ENCODE measurements at places on chromosomes 5 and 9.

DNA sequence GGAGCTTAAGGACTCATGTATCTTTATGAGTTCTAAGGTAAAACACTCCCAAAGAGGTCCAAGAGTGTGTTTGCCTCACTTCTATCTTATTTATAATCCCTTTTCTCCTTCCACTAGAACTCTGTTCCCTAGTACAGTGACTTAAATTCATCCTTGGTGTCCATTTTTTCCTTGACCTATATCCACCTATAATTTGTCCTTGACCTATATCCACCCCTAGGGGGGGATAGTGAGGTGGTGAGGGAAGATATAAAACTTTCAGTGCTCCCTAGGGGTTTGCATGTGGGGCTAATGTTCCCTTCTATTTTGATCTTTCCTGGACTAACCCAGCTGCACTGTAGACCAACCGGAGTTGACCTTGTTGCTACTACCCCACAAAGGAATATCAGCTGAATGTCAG lies 83.5 kb upstream of the GNAQ start:
- no peak for DNase-seq
- no peak overlapping the region for H3K27ac ChIP-seq
- H3K4me1 ChIP-seq: peaks cover 4% of the 10 kb centered on the region
- H3K4me3 ChIP-seq: no peak overlapping the region
- no peaks in the 10 kb centered on the region for H3K36me3 ChIP-seq

DNA sequence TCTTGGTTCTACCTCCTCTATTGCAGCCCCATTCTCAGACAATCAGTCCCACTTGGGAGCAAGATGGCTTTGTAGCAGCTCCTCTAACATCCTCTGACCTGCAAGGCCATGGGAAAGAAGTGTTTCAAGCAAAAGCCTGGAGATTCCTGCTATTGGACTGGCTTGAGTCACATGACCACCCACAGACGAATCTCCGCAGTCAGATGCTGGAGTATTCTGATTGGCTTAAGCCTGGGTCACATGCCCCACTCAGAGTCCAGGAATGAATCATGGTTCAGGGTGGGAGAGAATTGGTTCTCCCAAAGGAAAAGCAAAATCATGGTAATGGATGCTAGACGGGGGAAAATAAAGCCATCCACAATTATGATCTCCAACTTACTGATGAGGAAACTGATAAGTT lies 22.6 kb upstream of the LMX1B start:
- no peak overlapping the region for H3K27ac ChIP-seq
- no peaks in the 10 kb centered on the region for H3K36me3 ChIP-seq
- no peaks in the 10 kb centered on the region for H3K4me1 ChIP-seq
- peaks cover 6% of the 10 kb centered on the region for H3K27me3 ChIP-seq
- DNase-seq: no peak

- no peaks in the 10 kb centered on the region for H3K36me3 ChIP-seq
- no peak overlapping the region for H3K4me3 ChIP-seq
- H3K27ac ChIP-seq: no peak overlapping the region
- H3K4me1 ChIP-seq: no peaks in the 10 kb centered on the region
These were observed 1.4 kb downstream of the FLT4 start for GRCh38 chr5:180647941-180648500.

- H3K36me3 ChIP-seq: 0 out of 2 replicates have a peak, but pooled peaks cover 4% of the 10 kb centered on the region
- no peak for DNase-seq
- no peak overlapping the region for H3K4me3 ChIP-seq
- no peak overlapping the region for H3K27ac ChIP-seq
- no peaks in the 10 kb centered on the region for H3K4me1 ChIP-seq
These were observed 214.5 kb downstream of the VPS13A start for GRCh38 chr9:77391834-77392233.

DNA sequence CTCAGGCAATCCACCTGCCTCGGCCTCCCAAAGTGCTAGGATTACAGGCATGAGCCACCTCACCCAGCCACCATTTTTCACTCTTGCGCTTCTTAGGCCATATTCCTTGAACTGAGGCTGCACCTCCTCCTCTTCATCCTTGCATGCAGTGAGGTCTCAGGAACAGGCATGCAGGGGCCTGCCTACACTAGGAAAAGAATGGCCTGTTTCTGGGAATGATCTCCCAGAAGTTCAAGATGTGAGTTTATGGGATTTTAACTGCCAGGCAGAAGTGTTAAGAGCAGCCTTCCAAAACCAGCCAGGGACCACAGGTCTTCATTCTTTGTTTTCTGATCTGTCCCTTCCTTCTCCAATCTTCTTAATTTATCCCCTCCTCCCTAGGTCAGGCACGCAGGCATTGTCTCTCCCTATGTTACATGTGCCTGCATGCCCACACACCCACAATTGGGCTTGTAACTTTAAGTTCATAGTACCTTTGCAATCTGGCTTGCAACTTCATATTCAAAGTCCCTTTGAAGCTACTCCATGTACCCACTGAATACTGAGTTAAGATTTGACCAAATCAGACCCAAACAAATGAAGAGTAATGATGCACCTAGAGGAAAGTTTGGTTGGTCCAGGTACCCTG lies 10.5 kb upstream of the HSPA4 start:
- H3K4me3 ChIP-seq: no peak overlapping the region
- peaks cover 19% of the 10 kb centered on the region for H3K4me1 ChIP-seq
- no peaks in the 10 kb centered on the region for H3K27me3 ChIP-seq
- no peak for DNase-seq

- DNase-seq: no peak
- H3K27ac ChIP-seq: peak overlapping the region; percentile 58
- peaks cover 19% of the 10 kb centered on the region for H3K4me1 ChIP-seq
- H3K36me3 ChIP-seq: peaks cover 27% of the 10 kb centered on the region
- no peak overlapping the region for H3K4me3 ChIP-seq
- no peaks in the 10 kb centered on the region for H3K27me3 ChIP-seq
These were observed 74.3 kb downstream of the DCP2 start for GRCh38 chr5:113050721-113051382.

GRCh38 chr5:96655506-96655905 lies 6.7 kb upstream of the CAST start:
- peaks cover 67% of the 10 kb centered on the region for H3K4me1 ChIP-seq
- H3K4me3 ChIP-seq: no peak overlapping the region
- no peaks in the 10 kb centered on the region for H3K27me3 ChIP-seq
- peak overlapping the region; percentile 82 for H3K27ac ChIP-seq
- DNase-seq: no peak

DNA sequence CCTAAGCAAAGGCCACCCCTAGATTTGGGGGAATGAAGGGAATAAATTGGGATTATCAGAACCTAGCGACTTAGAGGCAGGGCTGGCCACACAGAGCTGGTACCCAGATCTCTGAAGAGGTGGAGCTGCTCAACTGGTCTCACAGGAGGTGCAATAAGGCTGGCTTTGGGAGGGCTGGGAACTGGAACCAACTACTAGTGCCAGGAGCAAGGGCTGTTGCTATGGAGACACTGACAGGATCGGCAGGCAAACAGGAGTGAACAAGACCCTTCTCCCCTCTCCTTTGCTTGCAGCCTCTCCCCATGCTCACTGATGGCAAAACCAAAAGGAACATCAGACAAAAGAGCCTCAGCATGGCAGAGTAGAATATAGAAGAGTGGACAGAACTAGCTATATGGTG lies 17.0 kb upstream of the WHRN start:
- no peak overlapping the region for H3K27ac ChIP-seq
- no peaks in the 10 kb centered on the region for H3K4me1 ChIP-seq
- no peak for DNase-seq
- H3K4me3 ChIP-seq: no peak overlapping the region
- no peaks in the 10 kb centered on the region for H3K27me3 ChIP-seq
- H3K36me3 ChIP-seq: no peaks in the 10 kb centered on the region

DNA sequence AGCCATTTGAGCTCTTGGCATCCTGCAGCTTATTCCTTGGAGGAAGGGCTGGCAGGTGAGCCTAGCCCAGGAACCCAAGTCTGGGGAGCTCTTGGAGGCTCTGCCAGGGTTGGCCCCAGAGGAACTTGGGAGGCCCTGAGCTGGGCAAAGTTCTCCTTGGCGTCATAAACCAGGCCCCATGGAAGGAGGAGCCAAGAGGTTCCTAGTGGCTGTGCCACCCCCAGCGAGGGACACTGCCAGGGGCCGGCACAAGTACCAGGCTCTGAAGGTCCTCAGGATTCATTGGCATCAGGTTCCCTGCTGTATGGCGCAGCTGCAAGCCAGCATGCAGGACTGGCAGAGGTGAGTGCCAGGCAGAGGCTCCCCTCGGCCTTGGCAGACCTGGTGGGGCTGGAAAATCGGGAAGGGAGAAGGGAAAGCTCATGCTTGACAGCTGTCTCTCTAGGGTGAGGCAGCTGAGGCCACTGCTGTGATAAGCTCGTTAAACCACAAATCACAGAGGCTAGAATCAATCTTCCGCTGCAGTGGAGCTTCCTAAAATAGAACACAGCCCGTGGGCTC lies 54.6 kb upstream of the SYNPO start:
- H3K4me1 ChIP-seq: no peaks in the 10 kb centered on the region
- peak; percentile 53 for DNase-seq
- no peaks in the 10 kb centered on the region for H3K36me3 ChIP-seq
- no peak overlapping the region for H3K4me3 ChIP-seq
- no peaks in the 10 kb centered on the region for H3K27me3 ChIP-seq

- H3K27ac ChIP-seq: no peak overlapping the region
- H3K4me1 ChIP-seq: peaks cover 6% of the 10 kb centered on the region
- H3K36me3 ChIP-seq: no peaks in the 10 kb centered on the region
These were observed 62.9 kb downstream of the GADD45G start for GRCh38 chr9:89667726-89668125.

GRCh38 chr5:30918171-30918570 lies 275.3 kb upstream of the CDH6 start:
- peaks cover 13% of the 10 kb centered on the region for H3K27me3 ChIP-seq
- no peaks in the 10 kb centered on the region for H3K36me3 ChIP-seq
- no peaks in the 10 kb centered on the region for H3K4me1 ChIP-seq

DNA sequence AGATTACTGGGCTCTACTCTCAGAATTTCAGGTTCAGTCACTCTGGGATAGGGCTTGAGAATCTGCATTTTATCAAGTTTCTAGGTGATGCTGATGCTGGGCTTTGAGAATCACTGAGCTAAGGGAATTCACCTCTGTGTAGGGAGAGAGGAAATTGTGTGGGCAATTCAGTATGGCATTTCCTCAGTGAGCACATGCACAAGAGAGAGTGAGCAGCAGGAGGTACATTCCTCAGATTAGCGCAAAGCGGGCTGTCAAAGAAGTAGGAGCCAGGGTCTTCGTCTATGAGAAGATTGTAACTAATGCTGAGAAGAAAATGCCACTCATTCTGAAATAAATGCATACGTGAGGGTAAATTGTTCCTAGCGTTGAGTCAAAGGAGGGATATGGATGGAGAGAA lies 175.9 kb downstream of the KIF4B start:
- no peaks in the 10 kb centered on the region for H3K36me3 ChIP-seq
- H3K27ac ChIP-seq: no peak overlapping the region
- no peaks in the 10 kb centered on the region for H3K27me3 ChIP-seq
- no peaks in the 10 kb centered on the region for H3K4me1 ChIP-seq
- H3K4me3 ChIP-seq: no peak overlapping the region
- DNase-seq: no peak

DNA sequence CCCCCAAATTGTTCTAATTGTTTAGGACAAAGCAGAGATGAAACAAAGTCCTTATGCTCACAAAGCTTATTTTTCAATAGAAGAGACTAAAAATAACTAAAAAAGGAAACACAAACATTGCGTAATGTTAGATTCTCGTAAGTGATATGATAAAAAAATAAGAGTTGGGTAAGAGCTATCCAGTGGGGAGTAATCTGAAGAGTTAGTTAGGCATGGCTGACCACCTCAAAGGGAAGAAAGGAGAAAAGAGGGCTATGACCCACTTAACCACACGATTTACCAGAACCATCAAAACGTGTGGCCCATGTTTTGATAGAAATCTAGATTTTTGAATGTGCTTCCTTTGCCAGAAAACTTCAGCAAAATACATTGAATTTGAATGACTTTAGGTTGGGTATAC lies 1296.8 kb upstream of the NUDT12 start:
- no peak overlapping the region for H3K27ac ChIP-seq
- no peak for DNase-seq

- H3K27me3 ChIP-seq: no peaks in the 10 kb centered on the region
- H3K4me3 ChIP-seq: no peak overlapping the region
- H3K27ac ChIP-seq: no peak overlapping the region
- H3K4me1 ChIP-seq: no peaks in the 10 kb centered on the region
- no peak for DNase-seq
These were observed 22.2 kb downstream of the MRPS30 start for GRCh38 chr5:44830951-44831350.

GRCh38 chr5:173196133-173196952 lies 38.7 kb downstream of the NKX2-5 start:
- no peak for DNase-seq
- no peaks in the 10 kb centered on the region for H3K36me3 ChIP-seq
- no peaks in the 10 kb centered on the region for H3K27me3 ChIP-seq
- no peaks in the 10 kb centered on the region for H3K4me1 ChIP-seq

DNA sequence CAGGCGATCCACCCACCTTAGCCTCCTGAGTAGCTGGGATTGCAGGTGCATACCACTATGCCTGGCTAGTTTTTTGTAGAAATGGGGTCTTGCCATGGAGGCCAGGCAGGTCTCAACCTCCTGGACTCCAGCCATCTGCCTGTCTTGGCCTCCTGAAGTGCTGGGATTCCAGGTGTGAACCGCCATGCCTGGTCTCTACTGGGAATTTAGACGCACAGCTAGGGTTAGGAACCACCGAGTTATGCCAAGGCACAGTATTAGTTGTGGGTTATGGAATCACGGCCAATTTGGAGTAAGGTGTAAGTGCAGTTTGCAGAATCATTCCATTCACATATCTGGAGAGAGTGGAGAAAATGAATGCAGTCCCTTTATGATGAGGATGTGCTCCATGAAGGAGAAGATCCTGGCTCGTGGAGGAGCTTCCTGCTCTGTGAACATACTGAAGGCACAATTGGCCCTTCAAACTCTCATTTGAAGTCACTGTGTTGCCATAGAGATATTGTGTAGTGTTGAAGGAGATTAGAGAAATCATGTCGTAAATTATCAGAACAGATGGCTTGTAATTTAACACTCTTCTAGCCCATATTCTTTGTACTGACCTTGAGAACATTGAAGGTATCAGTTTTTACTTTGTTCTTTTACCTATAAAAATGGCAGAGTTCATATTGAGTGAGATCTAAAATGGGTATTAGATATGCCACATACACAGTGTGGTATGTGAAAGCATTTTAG lies 18.8 kb downstream of the TRIO start:
- peaks cover 24% of the 10 kb centered on the region for H3K4me1 ChIP-seq
- DNase-seq: no peak
- H3K27me3 ChIP-seq: no peaks in the 10 kb centered on the region
- H3K27ac ChIP-seq: peak overlapping the region; percentile 13

GRCh38 chr9:110874963-110875674 lies 163.2 kb downstream of the LPAR1 start:
- peaks cover 25% of the 10 kb centered on the region for H3K36me3 ChIP-seq
- H3K27me3 ChIP-seq: no peaks in the 10 kb centered on the region
- DNase-seq: no peak
- H3K4me3 ChIP-seq: no peak overlapping the region
- no peak overlapping the region for H3K27ac ChIP-seq

DNA sequence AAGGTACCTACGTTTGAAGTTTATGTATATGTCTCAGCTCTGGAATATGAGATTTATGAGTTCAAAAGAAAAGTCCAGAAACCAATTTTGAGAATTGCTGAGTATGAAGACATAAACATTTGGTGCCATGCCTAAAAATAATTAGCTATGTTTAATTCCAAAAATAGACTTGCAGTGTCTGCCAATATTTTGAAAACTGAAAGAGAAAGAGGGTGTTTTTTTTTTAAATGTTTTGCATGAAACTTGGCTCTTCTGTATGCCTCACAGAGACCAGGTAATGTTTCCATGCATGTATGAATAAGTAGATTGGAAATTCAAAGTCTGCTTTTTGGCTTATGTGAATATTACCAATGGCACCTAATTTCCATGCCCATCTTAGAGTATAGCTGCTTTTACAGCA lies 634.4 kb upstream of the C9orf72 start:
- H3K36me3 ChIP-seq: no peaks in the 10 kb centered on the region
- H3K27ac ChIP-seq: no peak overlapping the region
- peaks cover 1% of the 10 kb centered on the region for H3K4me1 ChIP-seq
